Amniotic stem cell (primary cell): ENCODE measurements at places on chromosomes 6 and 20.
A peak's percentile ranks its signal among the peaks of the same experiment; 100 is the strongest.

- no peak for DNase-seq
Measured at GRCh38 chr6:14946753-14947152, 299.1 kb upstream of the JARID2 start.

- DNase-seq: no peak
Measured at GRCh38 chr6:3744211-3744900, 7.2 kb downstream of the PXDC1 start.

GRCh38 chr20:63503524-63503923 lies 4.6 kb upstream of the EEF1A2 start:
- no peak for DNase-seq

DNA sequence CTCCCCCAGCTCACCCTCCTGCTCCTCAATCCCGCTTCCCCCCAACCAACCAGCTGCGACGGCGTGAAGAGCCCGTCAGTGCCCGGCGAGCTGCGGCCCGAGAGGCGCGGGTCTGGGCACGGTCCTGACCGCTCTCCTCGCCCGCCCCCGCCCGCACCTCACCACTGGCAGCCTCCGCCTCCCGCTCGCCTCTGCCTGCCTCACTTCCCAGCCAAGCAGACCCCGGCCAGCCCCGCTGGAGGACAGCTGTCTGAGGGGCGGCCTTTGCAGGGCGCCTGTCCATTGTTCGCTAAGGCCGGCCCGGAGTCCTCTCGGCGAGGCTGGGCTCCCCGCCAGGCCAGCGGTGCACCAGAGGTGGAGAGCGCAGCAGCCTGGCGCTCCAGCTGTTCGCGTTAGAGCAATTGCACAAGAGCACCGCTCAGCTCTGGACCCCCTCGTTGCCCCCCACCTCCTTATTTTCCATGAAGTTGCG lies 1.3 kb downstream of the SOBP start:
- no peak for DNase-seq

DNA sequence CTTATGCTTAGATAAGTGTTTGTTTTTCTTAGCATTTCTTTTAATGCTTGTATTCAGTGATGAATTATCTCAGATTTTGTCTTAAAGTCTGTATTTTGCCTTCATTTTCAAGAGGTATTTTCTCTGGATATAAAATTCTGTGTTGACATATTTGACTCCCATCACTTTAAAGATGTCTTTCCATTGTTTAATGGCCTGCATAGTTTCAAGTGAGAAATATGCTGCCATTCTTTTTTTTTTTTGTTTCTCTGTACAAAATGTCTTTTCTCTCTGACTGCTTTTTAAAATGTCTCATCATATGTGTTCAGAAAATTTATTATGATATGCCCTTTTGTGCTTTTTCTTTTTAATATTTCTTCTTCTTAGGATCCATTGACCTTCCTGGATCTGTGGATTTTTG lies 578.0 kb upstream of the NOX3 start:
- no peak for DNase-seq

- DNase-seq: no peak
Measured at GRCh38 chr6:110328259-110328658, 29.9 kb downstream of the METTL24 start.

DNA sequence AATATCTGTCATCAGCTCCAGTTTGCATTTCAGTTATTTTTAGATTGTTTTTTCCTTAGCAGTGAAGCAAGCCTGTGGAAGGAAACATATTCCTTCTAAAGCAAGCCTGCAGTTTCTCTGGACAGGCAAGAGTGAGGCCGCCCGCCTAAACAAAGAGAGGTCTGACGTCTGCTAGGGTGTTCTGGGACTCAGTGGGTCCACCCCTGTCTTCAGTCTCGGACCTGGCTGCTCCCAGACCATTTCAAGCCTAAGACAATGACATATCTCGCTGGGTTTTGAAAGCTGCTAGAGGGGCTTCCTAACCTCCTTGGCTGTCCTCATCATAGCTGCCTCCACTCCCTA lies 36.8 kb upstream of the RNF24 start:
- DNase-seq: no peak

DNA sequence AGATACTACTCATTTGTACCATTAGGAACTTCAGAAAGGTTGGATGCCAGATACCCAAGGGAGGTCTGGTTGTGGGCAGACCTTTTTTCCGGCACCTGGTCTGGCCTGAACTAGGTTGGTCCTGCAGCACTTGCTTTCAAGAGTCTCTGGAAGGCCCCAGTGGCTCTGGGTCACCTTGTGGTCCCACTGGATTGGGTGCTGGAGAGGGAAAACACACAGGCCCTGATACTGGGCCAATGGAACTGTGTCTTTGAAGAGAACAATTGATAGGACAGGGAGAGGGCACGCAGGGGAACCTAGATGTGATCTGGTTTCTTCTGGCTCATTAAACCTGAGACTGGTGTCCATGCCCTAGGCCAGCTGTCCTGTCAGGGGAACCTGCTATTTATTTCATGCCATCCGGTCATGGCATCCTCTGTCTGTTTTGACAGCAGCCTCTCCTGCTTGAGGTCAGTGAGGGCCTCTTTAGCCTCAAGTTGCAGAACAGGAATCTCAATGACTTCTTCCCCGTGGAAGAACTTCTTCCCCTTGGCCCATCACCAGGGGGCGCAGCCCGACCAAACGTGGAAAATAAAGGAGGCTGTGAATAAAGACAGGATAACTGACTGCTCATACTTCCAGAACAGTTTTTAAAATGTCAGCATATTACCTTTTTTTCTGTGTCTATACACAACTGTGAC lies 25.0 kb downstream of the TAF8 start:
- peak; percentile 62 for DNase-seq

DNA sequence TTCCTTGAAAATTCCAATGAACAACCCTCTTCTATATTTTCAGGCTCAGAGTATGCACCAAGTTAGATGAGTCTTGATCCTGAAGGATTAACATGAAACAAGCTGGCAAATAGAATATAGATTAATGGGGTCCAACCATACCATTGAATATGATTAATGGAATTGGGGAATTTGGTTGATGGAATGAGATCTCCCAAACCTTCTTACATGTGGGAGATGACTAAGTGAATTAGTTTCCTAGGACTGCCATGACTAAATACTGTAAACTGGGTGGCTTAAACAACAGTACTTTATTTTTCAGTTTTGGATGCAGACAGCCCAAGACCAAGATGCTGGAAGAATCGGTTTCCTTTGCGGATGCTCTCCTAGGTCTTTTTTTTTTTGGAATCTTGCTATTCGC lies 347.0 kb downstream of the QKI start:
- DNase-seq: no peak

DNA sequence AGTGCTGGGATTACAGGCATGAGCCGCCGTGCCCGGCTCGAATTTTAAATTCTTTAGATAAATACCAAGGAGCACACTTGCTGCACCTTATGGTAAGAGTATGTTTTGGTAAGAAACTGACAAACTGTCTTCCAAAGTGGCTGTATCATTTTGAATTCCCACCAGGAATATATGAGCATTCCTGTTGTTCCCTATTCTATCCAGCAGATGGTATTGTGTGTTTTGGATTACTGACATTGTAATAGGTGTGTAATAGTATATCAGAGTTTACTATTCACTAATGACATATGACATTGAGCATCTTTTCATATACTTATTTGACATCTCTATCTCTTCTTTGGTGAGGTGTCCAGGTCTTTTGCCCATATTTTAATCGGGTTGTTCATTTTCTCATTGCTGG lies 40.5 kb downstream of the TGM6 start:
- DNase-seq: no peak

DNA sequence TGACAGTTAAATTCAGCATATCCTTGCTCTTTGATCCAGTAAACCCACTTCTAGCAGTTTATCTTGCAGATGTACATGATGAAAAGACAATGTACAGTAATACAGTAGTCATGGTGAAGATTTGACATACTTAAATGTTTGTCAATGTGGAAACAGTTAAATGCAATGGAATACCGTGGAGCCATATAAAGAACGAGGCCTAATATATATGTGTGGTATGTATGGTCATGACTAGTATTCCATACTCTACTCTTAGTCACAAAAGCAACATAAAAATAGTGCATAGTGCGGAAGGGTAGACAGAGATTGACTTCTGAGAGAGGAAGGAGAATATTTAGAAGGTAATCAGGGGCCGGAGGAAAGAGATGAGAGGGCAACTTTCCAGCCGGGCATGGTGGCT lies 70.7 kb upstream of the ARMC2 start:
- DNase-seq: no peak

GRCh38 chr20:51500936-51501335 lies 41.6 kb downstream of the NFATC2 start:
- DNase-seq: no peak

GRCh38 chr20:63977739-63978276 lies 1.6 kb downstream of the SAMD10 start:
- no peak for DNase-seq

DNA sequence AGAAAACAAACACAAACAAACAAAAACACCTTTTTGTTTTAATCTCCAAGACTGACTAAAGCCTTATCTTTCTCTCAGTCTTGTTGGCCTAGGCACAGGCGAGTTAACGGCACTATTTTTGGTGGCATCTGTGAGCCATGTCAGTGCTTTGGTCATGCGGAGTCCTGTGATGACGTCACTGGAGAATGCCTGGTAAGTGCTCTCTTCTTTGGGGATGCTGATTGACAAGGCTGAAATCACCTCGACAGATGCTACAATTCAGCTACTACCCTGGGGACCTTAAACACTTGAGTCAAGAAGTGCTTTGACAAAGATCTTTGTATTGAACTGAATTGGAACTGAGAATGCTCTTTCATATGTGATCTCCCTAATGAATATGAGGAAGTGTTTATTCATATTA lies 384.1 kb downstream of the LAMA2 start:
- DNase-seq: no peak

DNA sequence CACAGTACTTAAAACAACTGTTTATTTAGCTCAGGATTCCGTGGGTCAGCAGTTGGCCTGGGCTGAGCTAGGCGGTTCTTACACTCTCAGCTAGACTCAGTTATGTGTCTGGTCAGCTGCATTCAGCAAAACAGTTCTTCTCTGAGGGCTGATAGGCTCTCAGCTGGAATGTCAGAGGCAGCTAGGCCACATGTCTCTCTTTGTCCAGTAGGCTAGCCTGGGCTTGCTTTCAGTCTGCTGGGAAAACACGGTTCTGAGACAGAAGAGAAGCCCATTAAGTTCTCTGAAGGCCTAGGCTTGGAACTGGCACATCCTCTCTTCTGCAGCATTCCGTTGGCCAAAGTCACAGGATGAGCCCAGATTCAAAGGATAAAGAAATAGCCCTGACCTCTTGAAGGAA lies 65.6 kb downstream of the TULP4 start:
- no peak for DNase-seq
